Omental fat pad (tissue), 4 donors: ENCODE measurements at places on chromosomes 16 and 17. TPM values are rescaled to one million over a fixed set of nuclear protein-coding genes. Genes with fewer than 3 reads are reported as not detected.

PSMC3IP gene
- total RNA-seq = 4.1 TPM

- DNase-seq = no peak
Observed at GRCh38 chr16:71359431-71359830, 908 bp downstream of the CALB2 start.

DNA sequence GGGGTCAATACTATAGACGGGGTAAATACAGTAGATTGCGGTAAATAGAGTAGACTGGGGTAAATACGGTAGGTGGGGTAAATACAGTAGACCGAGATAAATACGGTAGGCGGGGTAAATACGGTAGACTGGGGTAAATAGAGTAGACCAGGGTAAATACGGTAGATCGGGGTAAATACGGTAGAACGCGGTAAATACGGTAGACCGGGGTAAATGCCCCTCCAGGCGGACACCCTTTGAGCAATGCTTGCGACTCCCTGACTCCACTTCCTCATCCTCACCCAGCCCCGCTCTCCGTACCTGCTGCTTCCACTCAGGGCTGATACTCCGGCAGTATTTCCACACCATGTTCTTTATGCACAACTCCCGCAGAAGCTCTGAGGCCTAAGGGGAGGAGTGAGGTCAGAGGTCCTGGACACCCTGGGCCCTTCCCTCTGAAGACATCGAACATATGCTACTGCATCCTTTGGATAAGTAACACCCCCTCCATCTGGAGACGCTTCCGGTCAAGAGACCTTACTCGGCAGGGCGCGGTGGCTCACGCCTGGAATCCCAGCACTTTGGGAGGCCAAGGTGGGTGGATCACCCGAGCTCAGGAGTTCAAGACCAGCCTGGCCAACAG, 13.3 kb upstream of the CRK start:
- no peak for DNase-seq

- DNase-seq = no peak
Observed at GRCh38 chr16:24203675-24204074, 52.5 kb upstream of the CACNG3 start.

DNA sequence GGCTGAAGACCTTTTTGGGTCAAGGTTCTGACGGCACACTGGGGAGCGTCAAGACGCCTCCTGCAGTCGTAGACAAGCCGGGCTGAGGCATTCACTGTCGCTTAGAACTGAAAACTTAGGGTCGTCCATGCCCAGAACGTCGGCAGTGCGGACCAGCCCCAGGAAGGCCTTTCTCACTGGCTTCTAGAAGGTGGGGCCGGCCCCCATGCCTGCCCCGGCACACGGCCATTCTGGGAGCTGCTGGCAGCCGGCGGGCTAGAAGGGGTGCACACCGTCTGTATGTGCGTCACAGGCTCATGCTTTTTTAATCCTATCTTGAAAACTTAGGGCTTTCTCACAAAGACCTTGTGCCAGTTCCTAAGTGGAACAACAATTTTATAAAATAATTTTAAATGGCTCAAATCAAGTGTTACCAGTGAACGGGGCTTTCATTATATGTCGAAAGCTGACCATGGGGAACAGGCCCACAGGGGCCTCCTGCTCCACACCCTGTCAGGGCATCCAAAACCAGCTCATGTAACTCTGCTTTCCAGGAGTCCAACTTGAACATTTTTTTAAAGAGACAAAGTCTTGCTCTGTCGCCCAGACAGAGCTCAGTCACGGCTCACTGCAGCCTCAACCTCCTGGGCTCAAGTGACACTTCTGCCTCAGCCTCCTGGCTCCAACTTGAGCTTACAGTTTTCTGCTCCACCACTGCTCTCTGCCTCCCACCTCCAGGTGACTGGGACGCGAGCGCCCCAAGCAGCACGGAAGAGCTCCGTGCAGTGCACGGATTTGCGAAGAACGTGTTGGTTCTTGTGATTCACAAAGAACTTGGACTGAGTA, 111.2 kb downstream of the ANKRD11 start:
- no peak for DNase-seq

DNA sequence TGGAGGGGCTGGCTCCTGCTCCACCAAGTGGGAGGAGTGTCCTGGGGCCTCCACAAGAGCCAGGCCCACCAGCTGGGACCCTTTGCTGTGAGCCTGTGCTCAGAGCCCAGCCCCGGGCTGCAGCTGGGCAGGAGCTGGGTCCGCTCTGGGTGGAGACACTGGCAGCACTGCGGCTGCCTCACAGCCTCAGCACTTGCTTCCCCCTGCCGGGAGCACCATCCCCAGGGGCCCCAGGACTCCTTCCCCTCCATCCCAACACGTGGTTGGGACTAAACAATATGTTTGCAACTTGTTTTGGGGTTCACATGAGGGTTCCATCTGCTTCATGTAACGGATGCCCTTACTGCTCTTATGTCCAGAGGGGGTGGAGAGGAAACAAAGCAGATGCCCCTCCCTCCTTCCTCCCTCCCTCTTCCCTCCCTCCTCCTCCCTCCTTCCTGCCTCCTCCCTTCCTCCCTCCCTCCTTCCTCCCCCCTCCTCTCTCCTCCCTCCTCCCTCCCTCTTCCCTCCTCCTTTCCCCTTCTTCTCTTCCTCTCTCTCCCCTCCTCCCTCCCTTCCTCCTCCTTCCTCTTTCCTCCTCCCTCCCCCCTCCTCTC, 16.3 kb upstream of the CBFA2T3 start:
- no peak for DNase-seq

- no peak for DNase-seq
Observed at GRCh38 chr16:8863594-8864424, 5.0 kb downstream of the CARHSP1 start.

GRCh38 chr16:47142486-47142820, 1.3 kb downstream of the NETO2 start:
- no peak for DNase-seq

DNA sequence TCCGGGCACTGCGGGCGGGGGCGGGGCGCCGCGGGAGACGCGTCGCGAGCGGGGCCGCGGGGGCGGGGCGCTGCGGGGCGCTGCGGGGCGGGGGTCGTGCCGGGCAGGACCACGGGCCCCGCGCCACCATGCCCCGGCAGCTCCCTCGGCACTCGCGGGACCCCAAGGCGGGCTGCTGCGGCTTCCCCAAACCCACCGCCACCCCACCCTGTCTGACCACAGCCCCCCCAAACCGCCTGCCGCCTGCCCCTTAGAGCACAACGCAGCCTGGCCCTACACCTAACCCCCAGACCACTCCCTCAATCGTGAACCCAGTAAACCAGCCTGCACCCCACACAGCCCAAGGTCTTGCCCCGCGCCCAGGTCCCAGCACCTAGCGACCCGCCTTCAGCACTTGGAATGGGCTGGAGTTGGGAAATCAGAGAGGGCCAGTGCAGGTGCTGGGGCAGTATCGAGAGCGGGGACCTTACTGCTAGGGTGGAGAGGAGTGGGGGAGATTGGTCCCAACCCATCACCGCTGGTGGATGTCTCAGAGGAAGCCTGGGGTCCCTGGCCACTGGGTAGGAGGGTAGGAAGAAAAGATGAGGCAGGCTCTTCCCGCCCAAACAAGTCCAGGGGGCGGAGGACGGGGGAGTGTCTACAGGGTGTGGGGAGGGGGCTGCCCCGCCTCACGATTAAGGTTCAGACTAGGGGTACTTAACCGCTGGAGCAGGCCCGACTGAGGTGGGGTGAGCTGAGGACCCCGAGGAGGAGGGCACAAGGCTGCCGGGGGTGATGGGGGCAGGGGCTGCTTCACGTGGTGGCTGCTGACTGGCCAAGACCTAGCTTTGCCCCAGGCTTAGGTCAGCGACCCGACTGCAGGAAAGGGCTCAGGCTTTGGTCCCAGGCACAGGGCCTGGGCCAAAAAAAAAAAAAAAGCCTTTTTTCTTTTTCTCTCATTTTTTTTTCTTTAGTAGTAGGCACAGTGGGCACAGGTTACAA, 539 bp upstream of the VAMP2 start:
- no peak for DNase-seq

DNA sequence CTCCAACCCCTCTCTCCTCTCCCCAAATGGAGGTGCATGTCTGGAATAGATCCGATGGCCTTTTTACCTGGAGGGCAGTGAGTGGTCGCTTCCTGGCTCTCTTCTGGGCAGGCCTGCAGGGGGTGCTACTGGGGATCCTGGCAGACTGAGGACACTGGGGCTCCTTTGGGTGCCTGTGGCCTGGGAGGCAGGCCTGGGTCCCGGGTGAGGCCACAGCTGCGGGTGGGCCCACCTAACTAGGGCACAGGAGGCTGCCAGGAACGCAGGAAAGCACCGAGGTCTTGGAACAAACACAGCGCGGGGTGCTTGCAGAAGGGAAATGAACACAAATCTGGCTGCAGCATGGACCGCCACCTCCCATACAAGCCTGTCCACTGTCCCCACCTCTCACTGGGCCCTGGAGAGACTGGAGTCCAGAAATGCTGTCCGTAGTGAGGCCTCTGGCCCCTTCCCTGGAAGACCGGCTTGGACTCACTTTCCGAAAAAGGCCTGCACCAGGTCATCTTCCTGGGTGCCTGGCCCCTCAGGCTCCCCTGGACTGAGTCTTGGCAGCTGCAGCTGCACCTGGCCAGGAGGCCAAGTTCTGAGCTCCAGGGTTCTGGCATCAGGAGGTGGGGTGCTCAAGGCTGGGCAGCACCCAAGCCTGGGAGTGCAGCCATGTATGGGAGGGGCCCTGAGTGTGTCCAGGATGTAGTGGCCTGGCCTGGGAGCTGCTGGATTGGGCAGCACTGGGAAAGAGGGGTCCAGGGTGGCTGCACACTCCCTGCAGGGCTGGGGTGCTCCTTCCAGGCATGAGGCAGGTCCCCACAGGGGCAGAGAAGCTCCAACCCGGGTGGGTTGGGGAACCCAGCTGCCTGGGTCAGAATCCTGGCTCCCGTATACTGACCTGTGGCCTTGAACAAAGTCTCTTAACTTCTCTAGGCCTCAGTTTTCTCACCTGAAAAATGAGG, 195.1 kb downstream of the IRF8 start:
- no peak for DNase-seq

DNA sequence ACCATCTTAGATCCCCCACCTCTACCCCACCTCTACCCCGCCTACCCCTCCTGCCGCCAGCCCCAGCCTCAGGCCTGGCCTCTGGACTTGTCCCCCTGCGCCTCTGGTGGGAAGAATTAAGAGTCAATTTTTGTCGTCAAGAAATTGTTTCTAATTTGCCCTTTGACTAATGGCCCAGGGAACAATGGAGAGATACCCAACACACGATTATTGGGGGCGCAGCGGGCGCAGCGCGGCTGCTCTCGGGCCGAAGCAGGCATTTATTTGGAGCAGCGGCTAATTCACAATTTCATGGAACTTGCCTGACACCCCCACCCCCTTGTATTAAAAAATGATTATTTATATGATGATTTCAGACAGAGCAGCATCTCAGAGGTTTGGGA, 4.4 kb upstream of the BAHCC1 start:
- DNase-seq = no peak

SNAI3 gene
- 0.79 TPM for total RNA-seq

KIF18B gene
- total RNA-seq = 0.72 TPM

- no peak for DNase-seq
Observed at GRCh38 chr16:75497558-75497957, 2.3 kb upstream of the CHST6 start.

GRCh38 chr17:76567634-76568432, 17.8 kb downstream of the ST6GALNAC2 start:
- no peak for DNase-seq

CD300C gene
- 1.8 TPM for total RNA-seq

CBX2 gene
- total RNA-seq = 5.2 TPM

CACNG3 gene
- total RNA-seq = not detected

ANKRD40 gene
- total RNA-seq = 58.3 TPM

DNA sequence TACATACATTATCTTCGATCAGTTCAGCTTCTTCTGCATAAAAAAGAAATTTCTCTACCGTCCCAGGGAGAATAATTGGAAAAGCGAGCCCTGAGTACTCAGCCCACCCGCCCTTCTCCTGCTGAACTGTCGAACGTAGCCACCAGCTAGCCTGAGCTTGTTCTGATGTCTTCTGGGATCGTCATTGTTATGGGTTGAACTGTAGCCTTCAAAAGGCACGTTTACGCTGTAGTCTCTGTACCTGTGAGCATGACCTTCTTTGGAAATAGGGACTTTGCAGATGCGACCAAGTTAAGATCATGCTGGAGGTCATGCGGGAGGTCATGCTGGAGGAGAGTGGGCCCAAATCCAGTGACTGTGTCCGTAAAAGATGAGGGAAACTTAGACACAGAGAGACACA, 86.2 kb downstream of the CMIP start:
- DNase-seq = no peak

DNA sequence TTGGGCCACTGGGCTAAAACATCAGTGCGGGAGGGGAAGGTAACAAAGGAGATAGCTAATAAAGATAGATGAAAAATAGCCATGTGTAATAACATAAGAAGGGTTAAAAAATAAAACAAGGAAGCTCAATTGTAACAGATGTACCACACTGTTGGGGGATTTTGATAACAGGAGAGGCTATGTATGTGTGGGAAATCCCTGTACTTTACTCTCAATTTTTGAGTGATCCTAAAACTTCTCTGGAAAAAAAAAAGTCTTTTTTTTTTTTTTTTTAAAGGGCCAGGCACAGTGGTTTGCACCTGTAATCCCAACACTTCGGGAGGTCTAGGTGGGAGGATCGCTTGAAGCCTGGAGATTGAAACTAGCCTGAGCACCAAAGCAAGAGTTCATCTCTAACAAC, 1.9 kb upstream of the MMD start:
- no peak for DNase-seq

MRPS7 gene
- total RNA-seq = 27.1 TPM

DNA sequence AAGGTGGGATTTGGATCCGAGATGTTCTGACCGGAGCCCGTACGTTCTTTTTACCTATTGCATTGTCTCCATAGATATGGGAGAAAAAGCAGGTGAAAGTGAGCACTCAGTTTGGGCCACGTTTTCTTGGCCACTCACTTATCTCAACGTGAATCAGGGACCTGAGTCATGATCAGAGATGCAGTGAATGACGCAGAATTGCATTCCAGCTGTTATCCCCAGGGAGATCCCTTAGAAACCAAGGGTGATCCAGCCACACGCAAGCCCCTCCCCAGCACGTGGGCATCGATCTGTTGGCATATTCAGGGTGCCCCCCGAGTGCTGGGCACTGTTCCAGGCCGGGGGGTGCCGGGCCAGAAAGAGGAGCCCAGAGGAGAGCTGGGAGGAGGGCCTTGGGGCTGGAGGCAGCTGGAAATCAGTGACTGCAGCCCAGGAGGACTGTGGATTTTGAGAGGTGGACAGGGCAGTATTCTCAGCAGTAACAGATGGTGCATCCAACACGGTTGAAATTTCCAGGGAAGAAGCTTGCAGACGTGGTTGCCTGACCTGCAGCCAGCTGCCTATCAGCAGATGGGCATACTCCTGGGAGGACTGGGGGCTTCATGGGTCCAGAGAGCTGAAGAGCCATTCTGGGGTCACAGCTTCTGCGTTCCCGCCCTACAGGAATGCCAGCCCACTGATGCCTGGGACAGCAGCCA, 87.2 kb upstream of the CACNG5 start:
- DNase-seq = no peak

CCL17 gene
- total RNA-seq = not detected

CNTNAP4 gene
- not detected for total RNA-seq

SMTNL2 gene
- total RNA-seq = 14.0 TPM

- DNase-seq = no peak
Observed at GRCh38 chr17:40843242-40843641, 20.8 kb upstream of the KRT10 start.

DNA sequence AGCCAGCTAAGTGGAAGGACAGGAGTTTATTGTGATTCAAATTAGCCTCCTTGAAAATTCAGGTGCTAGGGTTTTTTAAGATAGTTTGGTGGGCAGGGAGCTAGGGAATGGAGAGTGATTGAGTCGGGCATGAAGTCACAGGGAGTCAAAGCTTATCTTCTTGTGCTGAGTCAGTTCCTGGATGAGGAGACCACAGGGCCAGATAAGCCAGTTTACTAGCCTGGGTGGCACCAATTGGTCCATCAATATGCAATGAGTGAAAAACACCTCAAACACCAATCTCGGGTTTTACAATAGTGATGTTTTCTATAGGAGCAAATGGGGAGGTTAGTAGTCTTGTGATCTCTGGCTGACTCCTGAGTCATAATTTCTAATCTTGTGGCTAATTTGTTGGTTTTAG, 165.1 kb downstream of the ABCC12 start:
- DNase-seq = no peak
